Hepatocyte (in vitro differentiated cells): ENCODE measurements at places on chromosomes 7 and 10. TPM values are rescaled to one million over a fixed set of nuclear protein-coding genes. Genes with fewer than 3 reads are reported as not detected.

DNA sequence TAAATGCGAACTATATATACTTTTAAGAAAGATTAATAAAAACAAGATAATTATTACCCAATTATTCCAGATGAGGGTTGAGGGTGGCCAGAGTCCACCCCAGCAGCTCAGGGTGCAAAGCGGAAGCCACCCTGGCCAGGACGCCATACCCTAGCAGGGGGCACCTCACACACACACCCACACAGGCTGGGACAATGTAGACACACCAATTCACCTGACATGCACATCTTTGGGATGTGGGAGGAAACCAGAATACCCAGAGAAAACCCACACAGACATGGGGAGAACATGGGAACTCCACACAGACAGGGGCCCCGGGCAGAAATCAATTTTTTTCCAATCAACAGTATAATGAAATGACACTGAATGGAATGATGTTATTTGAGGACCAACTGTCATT, 86.0 kb downstream of the RTKN2 start:
- DNase-seq: no peak
- no peaks in the 10 kb centered on the region for H3K27me3 ChIP-seq
- no peaks in the 10 kb centered on the region for H3K36me3 ChIP-seq
- no peak overlapping the region for H3K4me3 ChIP-seq
- no peaks in the 10 kb centered on the region for H3K4me1 ChIP-seq

ZNF32 gene
- total RNA-seq: 48.5 and 57.9 TPM in 2 replicates

OPN1SW gene
- not detected in 2 replicates for total RNA-seq

CRYGN gene
- not detected in 2 replicates for total RNA-seq

PVRIG gene
- total RNA-seq: not detected in 2 replicates

DNA sequence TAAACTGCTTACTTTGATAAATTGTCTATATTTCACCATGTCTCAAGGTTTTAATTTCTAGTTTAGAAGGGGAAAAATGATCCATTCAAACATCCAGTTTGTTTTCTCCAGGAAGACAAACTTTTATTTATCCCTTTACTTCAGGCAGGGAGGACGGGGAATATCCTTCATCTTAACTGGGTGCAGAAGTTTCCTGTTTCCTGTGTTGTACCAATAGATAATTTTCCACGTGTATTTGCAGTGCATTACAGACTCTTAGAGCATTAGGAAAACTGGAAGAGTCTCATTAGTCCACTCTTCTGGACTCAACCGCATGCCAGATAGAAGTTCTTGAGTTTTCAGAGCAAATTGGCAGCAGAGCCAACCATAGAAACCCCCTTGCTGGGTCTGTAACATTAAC, 39.4 kb upstream of the PIP4K2A start:
- H3K4me3 ChIP-seq: no peak overlapping the region
- H3K4me1 ChIP-seq: no peaks in the 10 kb centered on the region
- no peaks in the 10 kb centered on the region for H3K36me3 ChIP-seq

GRCh38 chr7:71625545-71625944, 493.6 kb downstream of the GALNT17 start:
- H3K27ac ChIP-seq: no peak overlapping the region
- DNase-seq: peak; percentile 13
- no peaks in the 10 kb centered on the region for H3K4me1 ChIP-seq
- H3K4me3 ChIP-seq: no peak overlapping the region
- H3K27me3 ChIP-seq: no peaks in the 10 kb centered on the region

DNA sequence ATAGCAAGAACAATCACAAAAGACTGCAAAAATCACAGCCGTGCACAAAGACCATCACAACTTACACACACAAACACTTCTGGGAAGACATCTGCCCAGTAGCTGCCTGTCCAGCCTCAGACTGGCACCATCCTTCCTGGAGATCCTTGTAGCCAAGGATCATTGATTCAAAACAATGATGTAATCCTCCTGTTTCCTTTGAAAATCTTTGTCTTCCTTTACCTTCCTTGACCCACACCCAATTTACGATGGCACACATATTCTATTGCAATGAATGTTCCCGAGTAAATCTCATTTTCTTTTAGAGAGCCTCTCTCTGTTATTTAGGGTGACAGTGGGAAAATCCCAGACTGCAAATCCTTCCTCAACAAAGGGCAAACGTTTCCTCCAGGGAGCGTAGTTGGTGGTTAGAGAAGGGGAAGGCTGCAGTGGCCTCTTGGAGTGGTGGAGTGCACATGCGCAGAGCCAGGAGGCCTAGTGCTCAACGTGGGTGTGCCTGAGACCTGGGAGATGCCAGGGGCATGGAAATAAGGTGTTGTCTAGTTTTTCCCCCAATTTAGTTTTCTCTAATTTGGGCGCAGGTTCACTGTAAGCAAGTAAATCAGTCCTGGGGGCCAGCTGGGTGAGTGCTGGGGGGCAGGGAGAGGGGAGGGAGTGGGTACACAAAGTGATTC, 3.1 kb upstream of the INPP5A start:
- H3K27ac ChIP-seq: no peak overlapping the region
- no peaks in the 10 kb centered on the region for H3K36me3 ChIP-seq
- no peak for DNase-seq
- no peaks in the 10 kb centered on the region for H3K27me3 ChIP-seq
- H3K4me3 ChIP-seq: no peak overlapping the region

DNA sequence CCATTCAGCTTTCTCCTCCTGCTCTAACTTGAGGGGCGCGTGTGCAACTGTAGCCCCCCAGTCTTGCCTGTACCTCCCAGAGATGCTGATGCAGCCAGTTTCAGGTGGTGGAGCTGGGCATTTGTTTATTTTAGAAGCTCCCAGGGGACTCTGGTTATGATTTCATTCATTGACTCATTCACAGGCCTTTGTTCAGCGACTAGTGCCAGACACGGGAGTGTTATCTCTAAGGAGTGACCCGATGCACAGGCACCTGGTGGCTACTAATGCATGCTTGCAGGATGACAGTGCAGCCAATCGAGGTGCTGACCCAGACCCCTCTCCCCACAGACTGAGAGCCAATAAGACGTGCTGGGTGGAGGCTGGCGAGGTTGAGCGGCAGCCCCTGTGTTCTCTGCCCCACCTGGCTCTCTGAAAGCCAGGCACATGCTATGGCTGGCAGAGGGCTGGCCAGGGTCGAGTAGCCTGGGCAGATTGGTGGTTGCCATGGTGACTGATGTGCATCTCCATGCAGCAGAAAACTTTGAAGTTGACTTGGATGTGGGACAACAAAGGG, 19.7 kb upstream of the SLC18A2 start:
- H3K27ac ChIP-seq: peak overlapping the region; percentile 54
- H3K36me3 ChIP-seq: no peaks in the 10 kb centered on the region
- H3K4me3 ChIP-seq: no peak overlapping the region

SYPL1 gene
- total RNA-seq: 94.2 and 103 TPM in 2 replicates
